ENCODE measurements at places on chromosomes 7 and 10.

GRCh38 chr7:88700725-88701124 lies 58.8 kb upstream of the ZNF804B start:
- DNase-seq = no peak

DNA sequence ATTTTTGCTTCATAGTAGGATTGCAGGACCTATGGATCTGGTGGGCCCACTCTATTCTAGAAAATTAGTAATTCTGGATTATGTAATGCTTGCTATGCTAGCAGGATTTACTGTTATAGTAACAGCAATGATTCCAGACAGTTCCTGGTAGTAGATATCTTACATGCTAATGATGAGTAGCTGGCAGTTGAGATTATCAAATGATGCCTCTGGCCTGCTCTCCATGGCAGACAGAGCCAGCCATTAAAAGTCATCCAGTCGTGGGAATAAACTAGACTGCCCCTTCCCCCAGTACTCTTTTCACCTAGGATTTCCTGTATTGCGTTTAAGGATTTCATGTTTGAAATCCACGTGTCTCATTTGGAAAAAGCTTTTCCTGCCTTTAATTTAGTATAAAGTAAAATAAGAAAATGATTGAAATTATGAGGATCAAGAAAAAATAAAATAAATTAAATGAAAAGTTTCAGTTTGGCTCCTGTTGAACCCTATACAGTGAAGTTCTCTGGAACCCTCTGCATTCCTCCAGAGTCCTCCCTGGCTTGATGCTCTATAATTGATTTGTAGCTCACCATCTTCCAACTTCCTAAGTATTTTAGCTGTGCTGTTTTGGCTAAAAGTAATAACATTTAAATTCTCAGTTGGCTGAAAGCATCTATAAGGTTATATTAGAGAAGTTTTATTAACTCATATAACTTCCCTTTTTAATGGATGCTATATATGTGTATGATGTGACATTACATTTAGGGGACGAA lies 14.6 kb downstream of the UMAD1 start:
- no peak for DNase-seq

DNA sequence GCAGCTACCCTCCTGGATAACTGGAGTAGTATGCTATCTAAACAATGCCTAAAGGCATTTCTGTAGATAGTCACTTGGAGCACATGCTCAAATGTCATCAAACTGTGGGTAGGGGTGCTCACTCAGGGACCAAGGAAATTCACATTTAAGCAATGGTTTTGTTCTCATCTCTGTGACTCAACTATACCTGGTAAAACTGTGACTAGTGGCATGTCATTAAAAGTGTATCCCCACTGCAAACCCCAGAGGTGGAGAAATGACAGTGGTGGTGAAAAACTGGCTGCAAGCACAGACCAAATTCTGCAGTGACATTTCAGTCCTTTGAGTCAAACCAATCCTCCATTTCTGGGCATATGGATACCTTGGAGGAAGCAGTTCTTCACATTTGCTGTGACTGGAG lies 134.2 kb upstream of the EFCAB10 start:
- DNase-seq = no peak

- no peak for DNase-seq
Measured at GRCh38 chr10:69878038-69878437, 76.3 kb downstream of the COL13A1 start.

GRCh38 chr10:104707602-104708459 lies 66.7 kb downstream of the SORCS3 start:
- no peak for DNase-seq

DNA sequence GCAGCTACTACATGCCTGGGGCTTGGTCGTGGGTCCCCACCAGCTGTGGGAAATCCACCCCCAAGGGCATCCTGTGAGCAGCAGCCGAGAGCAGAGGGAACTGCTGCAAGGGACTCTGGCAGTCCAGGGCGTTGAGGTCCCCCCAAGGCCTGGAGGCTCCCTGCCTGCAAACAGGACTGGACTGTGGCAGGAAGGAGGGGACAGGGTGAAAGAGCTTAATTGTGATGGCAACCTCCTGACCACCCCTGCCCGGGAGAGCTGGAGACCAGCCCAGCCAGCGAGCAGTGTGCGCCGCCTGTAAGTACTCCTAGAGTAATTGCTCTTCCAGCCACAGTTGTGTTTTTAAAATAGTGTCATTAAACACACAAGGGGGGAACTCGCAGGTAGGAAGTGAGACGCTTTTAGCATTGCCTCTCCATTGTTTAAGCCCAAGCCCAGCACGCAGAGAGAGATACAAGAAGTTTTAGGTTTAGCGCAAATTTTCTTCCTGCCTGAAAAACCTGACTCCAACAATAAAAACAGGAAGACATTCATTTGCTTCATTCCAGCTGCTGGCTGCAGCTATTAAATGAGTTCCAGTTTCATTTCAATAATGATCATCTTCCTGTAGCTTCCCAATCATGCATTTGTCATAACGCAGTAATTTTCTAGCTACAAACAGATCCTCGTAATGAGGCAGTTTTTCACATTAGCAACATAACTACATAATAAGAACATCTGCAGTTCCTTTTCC lies 111.1 kb downstream of the EBF3 start:
- DNase-seq = no peak

DNA sequence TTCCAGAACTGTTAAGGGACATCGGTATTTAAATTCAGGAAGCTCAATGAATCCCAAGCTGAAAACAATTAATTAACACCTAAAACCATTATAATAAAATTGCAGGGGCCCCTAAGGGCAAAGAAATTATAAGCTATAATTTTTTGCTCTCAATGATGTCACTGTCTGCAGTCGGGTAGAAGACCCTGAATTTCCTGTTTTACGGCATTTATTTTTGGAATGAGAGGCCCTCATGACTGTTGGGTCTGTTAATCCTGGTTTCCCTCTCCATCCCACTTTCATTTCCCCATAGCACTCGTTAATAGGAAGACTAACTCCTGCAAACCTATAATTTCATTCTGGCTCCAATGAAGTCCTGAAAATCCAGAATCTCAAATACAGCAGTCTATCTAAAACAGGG lies 25.8 kb upstream of the GPR37 start:
- DNase-seq = no peak

DNA sequence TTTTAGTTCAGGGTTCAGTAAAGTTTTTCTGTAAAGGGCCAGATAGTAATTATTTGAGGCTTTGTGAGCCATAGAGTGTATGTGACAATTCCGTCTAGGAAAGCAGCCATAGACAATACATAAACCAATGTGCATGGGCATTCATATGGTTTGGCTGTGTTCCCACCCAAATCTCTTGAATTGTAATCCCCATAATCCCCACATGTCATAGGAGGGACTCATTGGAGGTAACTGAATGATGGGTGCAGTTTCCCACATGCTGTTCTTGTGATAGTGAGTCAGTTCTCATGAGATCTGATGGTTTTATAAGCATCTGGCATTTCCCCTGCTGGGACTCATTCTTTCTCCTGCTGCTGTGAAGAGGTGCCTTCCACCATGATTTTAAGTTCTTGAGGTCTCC lies 29.9 kb downstream of the SEC61G start:
- no peak for DNase-seq

- no peak for DNase-seq
Measured at GRCh38 chr7:44858161-44858560, 10.3 kb upstream of the H2AZ2 start.

DNA sequence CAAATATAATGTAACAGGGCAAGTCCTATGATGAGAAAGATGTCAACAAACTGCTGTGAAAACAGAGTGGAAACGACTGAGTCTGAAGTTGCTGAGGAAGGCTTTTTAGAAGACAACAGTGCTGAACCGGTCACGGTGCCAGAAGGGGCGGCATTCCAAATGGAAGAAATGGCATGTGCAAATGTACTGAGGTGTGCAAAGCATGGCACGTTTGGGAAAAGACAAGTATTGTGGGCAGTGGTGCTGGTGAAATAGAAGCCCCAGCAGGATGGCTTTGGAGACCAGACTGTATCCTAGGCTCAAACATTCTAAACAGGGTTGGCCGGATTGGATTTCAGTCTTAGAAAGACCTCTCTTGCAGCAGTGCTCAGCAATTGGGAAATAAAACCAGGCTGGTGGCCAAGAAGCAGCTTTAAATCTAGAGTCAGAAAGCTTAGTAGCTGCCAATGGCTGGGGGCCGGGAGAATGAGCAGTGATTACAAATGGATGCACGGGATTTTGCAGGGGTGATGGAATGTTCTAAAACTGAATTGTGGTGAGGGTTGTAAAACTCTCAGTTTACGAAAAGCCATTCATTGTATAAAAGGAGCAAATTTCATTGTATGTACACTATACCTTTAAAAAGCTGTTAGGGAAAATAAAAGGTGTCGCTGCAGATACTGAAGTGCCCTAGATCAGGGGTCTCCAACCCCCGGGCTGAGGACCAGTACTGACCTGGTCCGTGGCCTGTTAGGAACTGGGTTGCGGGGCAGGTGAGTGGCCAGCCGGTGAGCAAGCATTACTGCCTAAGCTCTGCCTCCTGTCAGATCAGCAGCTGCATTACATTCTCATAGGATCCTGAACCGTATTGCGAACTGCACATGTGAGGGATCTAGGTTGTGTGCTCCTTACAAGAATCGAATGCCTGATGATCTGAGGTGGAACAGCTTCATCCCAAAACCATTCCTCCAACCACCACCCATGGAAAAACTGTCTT lies 141.6 kb downstream of the HIBADH start:
- DNase-seq = no peak

DNA sequence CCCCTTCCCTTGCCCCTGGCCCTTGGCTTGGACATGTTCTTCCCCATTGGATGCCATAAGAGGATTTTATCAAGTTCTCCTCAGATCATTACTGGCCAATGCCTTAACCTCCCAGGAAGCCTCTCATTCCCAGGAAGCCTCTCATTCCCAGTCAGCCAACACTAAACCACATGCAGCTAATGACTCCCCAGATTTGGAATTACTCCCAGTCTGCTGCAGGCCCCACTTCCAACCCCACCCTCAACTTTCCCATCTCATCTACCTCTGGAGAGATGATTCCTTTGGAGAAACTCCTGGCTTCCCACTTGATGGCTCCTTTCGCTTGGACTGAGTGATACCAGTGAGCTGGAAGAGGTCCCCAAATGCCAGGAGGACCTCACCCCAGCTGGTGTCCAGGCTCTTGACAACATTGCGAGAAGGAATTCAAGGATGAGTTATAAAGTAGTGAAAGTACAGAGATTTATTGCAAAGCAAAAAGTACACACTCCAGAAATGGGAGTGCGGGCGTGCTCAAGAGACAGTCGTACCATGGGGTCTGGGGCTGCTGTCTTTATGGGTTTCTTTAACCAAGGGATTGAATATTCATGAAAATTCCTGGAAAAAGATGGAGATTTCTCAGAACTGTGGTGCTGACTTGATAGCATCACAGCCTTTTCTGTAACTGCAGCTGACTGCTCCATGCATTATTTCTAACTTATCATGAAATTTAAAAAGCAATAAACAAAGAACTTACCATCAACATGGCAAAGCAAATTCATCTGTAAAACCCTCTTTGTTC lies 117.2 kb upstream of the ADCY1 start:
- no peak for DNase-seq

GRCh38 chr10:112914288-112914952 lies 35.6 kb upstream of the TCF7L2 start:
- no peak for DNase-seq

- no peak for DNase-seq
Measured at GRCh38 chr10:119349937-119350501, 142.6 kb downstream of the GRK5 start.

DNA sequence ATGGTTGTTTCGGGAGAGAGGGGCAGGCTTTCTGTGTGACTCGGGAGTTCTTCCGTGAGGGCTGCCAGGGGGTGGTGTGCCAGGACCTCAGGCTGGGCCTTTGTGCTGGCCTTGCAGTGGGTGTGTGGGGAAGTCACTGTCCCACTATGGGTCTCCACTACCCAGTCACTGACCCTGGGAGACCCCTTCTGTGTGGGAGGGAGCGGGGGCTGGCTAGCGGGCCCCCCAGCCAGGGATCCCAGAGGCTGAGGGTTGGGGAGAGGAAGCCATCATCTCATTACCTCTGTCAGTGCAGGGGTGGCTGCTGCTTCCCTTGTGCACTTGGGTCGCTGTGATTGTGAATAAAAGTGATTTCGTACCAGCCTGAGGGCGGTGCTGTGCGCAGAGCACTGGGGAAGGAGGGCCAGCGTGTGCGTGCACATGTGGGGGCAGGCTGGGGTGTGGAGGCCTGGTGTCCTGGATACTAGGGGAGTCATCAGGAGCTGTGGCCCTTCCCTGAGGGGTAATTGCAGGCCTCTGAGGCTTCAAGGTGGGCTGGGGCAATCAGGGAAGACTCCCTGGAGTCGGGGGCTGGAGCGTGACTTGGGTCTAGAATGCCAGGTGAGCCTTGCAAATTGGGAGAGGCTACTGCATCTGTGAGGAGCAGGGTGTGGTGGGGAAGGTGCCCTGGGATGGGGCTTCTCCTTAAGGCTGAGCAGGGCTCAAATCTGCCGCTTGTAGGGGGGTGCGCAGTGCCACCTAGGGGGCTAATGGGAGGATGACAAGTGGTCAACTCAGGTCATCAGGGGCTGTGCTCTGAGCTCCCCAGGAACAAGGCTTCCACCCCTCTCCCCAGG lies 98.9 kb downstream of the NEURL1 start:
- DNase-seq = no peak

DNA sequence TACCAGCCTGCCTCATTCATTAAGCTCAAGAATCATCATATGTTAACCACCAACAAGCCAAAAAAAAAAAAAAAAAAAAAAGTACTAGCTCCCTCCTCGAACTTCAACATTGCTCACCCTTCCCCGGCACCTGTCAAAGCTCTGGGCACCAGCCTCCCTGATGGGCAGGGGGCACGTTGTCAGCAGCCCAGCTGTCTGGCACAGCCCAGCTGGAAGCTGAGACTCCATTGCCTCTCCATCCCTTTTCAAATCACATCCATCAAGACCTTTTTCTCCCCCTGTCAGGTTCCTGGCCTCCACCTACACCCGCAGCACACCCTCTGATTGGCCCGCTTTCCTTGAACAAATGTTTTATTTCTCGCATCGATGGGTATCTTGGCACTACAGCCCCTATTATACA lies 913.3 kb upstream of the AUTS2 start:
- DNase-seq = no peak

DNA sequence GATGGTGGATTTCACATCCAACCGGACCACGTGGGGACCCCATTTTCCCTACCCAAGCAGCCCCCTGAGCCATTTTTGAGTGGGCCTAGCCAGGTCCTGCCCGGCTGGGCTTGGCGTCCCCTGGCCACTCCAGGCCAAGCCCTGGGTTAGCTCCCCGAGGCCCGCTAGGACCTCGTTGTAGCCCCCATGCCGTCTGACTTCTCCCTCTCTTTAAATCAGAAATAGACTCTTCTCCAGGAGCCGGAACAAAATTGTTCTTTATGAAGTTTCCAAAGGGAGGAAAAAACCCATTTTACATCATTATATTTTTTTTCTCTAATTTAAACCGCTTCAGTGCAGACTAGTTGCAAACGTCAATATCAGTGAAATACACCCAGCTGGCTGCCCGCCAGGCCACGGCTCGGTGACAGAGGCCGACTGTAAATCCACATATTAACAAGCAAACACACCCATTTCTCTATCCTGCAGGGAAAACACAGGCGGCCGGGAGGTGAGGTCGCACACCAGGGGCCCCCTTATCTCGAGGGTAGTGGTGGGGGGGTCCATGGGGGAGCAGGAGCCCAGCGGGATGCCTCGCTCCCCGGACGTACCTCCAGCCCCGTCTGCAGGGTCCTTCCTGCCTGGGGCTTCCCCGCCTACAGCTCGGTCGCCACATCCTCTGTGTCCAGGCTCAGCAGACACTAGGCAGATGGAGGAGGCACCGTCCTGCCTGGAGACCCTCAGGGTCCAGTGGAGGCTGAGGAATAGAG lies 72.7 kb downstream of the ELFN1 start:
- DNase-seq = peak; percentile 59

Data from renal cortex interstitium (tissue), 15 donors.